Epithelial cell of esophagus (primary cell): ENCODE measurements at places on chromosomes 3 and 15.
A peak's percentile ranks its signal among the peaks of the same experiment; 100 is the strongest.

DNA sequence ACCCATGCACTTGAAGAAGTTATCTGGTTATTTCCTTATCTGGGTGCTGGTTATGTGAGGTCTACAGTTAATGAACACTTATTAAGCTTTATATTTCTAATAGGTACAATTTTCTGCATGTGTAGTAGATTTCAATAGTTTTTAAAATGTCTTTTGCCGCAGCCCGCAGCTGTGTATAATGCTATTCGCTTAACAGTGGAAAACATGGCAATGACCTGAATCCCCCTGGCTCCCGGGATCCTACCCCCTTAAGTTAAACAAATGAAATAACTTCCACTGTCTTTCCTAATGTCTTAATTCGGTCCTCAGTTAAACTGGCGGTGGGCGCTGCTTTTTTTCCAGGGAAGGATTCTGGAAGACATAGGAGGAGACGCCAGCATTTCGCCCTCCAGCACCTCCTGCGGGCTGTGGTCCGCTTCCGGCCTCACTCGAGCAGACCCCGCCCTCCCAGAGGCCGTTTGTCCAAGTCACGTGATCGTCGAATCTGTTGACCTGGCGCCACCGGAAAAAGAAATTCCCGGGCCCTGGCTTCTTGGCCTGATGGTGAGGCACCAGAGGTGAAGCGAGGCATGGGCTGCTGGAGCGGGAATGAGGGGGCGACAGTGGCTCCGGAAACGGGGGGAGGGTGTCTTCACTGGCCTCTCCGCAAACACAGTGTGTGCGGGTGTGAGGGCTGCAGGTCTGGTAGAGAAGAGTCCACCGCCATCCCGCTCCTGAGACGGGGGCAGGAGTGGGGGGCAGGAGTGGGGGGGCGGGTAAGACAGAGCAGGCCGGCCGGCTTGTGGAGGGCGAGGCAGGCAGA lies 45.6 kb upstream of the CSPG4 start:
- peak; percentile 69 for DNase-seq

DNA sequence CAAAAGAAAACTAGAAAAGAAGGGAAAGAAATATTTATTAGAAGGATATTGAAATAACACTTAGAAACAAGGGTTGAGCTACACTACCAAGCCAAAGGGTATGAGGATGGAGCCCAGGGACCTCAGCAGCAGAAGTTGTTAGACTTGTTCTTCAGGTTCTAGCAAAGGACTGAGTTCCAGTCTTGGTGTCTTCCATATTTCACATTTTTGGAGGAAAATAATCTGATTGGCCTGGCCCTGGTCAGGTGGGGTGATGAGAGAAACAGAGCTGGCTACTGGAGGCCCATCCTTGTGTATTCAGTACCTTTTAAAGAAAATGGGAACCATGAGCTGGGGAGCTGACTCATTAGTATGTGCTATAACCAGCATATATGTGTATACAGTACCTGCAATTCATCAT lies 28.2 kb downstream of the PPP4R2 start:
- DNase-seq: peak; percentile 70

- peak; percentile 91 for DNase-seq
These were observed 51.7 kb downstream of the PLS1 start for GRCh38 chr3:142647856-142648255.

GRCh38 chr15:94229591-94230369 lies 1.6 kb upstream of the MCTP2 start:
- peak; percentile 83 for DNase-seq

- no peak for DNase-seq
These were observed 121.7 kb downstream of the EDEM1 start for GRCh38 chr3:5309171-5309570.

DNA sequence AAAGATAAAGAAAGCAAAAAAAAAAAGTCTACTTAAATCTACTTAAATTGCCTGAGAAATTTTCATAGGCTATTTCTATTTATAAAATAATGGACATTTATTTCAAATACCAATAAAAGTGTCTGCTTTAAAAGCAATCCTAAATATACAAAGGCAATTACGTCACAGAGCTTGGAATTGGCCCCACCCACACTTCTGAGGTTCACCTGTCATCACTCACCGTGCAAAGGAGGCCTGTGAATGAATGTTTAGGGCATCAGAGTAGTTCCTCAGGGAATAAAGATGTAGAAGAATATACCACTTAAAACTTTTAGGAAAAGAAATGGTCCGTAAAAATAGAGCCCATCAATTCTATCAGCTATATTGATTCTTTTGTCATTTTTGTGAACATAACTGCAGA lies 621.8 kb downstream of the ROBO1 start:
- peak; percentile 4 for DNase-seq

DNA sequence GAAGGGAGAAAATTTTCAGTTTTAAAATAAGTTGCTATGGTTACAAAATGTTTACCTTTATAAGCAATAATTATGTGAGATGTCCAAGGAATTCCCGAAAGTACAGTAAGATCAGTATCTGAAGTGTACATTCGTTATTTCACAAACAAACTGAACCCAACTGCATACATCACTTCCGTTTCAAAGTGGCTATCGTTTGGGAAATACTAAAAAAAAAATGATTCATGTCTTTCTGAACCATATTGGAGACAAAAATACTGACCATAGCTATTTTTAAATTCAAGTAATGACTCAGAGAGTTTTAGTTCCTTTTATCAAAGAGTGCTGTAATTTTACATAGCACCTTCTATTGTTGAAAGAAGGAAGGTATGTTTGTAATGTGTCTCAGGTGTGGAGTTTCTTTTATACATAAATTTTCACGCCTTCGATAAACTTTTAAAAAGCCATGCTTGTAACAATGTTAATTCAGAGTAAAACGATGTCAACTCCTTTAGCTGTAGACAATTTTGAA lies 8.0 kb upstream of the ANKRD28 start:
- DNase-seq: peak; percentile 63

- DNase-seq: no peak
These were observed 640.0 kb downstream of the TUSC7 start for GRCh38 chr3:117349566-117349965.

DNA sequence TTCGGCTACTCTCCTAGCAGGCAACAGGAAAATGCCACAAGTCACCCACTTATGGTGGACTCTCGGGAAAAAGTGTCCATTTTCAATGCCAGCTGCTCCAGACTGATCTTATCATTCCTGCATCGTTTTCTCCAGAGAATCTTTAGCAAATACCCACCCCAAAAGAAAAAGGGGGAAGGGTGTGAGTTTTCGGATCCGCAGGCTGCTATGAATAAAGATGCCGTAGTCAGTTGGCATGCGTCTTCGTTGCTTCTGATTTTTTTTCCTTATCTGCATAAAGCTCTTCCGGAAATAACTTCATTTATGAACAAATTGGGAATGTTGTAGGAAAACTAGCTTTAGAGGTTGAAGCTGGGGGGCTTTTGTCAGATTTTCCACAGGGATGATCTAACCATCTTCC lies 22.4 kb upstream of the VILL start:
- DNase-seq: no peak

DNA sequence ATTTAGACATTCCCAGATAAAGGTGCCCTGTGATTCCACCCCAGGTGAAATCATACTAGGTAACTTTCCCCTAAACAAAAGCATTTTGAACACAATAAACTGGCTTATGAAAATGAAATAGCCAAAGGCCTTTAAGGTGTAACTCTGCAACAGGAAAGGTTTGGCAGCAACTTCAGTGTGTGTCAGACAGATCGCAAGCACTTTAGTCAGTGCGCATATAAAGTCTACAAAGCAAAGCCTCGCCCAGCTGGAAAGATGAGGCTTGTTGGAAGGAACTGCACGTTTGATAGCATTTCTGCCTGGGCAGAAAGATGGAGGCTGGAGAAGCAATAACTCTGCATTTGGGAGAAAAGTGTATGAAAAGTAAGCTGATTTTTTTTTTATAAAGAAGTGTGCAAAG lies 57.9 kb downstream of the PRICKLE2 start:
- peak; percentile 90 for DNase-seq

GRCh38 chr3:159821110-159821509 lies 167.5 kb upstream of the IL12A start:
- DNase-seq: peak; percentile 70

GRCh38 chr3:109984976-109985375 lies 647.6 kb upstream of the DPPA4 start:
- DNase-seq: no peak

- peak; percentile 56 for DNase-seq
These were observed 483.2 kb upstream of the TBL1XR1 start for GRCh38 chr3:177680472-177680821.

DNA sequence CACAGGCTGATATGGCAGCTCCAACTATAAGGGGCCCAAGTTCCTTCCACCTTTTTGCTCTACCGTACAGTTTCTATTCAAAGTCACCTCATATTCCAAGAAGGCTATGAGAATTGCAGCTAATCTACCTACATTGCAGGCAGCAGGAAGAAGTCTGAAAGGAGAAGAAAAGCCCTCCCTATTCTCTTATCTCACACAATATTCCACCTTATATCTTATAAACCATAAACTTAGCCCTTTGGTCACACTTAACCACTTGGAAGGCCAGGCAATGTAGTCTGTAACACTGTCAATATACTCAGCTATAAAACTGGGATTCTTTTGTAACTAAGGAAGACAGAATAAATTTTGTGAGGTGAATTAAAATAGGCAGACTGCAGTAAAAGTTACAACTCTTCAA lies 54.9 kb downstream of the TBC1D5 start:
- no peak for DNase-seq

DNA sequence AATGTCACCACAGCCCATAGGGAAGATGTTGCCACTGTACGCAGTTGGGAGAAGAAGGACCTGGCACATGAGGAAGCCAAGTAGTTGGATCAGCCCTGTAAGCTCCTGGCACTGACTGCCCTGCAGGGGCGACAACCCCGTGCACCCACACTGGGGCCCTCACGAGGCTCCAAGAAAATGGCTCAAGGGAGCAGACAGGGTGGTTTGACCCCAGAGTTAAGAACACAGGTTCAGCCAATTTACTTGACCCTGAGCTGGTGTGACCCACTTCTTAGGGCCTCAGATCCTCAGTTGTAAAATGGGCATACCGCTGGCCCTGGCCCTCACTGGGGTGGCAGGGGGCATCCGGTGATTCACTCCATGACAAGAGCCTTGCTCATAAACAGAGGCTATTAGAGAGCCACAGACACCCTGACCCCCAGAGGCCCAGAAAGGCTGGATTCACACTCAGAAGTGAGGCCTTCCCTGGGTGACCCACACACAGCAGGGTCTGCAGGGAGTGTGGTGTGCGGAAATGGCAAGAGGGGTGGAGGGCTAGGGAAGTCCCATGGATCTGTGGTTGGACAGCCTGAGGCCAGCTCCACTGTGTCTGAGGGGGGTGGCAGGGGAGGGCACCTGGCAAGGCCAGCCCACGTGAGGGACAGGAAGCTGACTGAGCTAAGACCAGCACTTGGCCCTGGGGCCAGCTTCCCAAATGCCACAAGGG lies 1.7 kb upstream of the HHATL start:
- no peak for DNase-seq

- DNase-seq: no peak
These were observed 16.4 kb downstream of the PLEKHO2 start for GRCh38 chr15:64858021-64858575.

DNA sequence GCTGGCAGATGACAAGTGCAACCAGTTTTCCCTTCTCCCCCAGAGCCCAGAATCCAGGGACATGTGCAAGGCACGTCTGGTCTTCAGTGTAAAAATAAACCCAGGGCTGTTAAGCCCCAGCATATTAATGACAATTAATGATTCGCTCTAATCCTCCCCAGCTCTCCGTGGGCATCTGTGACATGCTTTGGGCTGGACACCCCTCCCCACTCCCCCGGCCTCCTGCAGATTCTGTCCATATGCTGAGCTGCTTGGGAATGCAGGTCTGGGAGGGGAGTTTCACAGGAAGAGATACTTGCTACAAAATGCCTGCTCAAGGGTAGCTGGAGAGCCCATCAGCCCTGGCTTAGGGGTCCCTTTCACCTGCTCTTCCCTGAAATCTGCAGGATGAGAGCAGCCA lies 43.0 kb upstream of the NTRK3 start:
- DNase-seq: no peak

DNA sequence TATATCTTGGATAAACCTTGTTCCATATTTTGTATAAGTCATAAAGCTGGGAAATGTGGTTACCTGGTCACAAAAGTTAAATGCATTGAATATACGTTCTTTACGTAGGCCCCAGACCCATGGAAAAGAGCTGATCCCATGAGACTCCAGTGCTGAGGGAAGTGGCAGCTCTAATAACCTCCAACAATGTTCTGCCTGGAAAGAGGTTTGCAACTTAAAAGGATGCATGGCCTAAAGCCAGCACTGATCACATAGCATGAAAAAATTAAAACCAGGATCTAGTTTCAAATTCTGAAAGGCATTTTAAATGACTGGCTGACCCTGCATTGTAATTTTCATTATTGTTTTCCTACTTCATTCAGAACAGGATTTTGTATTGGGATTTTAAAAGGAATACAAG lies 27.9 kb upstream of the STRIT1 start:
- no peak for DNase-seq

- DNase-seq: no peak
These were observed 7.1 kb upstream of the LMOD3 start for GRCh38 chr3:69129531-69129930.

DNA sequence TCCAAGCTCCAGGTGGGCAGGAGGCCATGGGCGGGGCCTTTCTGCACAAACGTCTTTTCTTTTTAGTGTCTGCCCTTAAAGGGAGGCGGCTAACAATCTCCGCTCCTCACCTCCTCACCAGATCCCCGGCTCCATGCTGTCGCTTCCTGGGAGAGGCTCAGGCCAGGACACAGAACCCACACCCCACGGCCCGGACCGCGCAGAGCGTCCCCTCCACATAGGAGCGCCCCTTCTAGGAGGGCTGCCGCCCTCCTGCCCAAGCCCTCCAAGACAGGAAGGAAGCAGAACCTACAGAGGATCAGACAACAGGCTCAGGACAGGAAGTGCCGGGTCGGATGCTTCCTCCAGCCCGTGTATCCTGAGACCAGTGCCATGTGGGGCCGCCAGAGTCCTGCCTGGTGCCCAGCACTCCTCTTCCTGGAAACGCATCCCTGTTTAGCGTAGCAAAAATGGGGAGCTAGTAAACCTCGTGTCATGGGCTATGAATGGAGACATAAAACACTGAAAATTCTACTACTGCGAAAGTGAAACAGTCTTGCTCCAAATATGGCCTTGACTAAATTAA lies 83.2 kb upstream of the ATP10A start:
- DNase-seq: no peak

DNA sequence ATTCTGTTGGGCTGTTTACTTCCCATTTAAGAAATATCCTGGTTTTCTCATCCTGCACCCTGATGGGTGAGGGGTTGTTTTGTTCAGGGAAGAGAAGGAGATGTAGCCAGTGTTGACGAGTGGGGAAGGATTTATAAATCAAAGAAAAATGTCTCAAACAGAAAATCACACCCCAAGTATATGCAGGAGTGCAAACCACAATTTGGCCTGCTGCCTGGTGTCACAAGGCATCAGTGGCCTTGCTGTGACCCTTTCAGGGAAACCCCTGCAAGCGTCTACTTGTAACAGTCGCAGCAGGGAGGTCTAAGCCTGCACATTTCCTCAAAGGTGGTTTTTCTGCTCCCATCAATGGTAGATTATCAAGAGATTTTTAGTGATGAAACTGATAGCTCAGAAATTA lies 132.6 kb upstream of the LRRN1 start:
- DNase-seq: no peak

DNA sequence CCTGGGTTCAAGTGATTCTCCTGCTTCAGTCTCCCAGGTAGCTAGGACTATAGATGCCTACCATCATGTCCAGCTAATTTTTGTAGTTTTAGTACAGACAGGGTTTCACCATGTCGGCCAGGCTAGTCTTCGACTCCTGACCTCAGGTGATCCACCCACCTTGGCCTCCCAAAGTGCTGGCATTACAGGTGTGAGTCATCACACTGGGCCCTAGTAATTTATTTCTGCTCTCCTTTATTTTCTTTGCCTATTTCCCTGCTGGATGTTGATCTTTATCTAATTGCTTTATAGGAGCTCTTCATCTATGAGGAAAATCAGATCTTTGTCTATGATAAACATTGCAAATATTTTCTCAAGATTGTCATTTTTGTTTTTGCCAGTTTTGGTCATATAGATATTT lies 31.7 kb downstream of the UQCC5 start:
- DNase-seq: no peak
